HFFc6 (cell line): ENCODE measurements at places on chromosomes 7 and 10. TPM values are rescaled to one million over a fixed set of nuclear protein-coding genes. Genes with fewer than 3 reads are reported as not detected.

The TDRD1 gene
- total RNA-seq: not detected in 3 replicates

The GIMAP2 gene
- not detected in 3 replicates for total RNA-seq

The HOXA7 gene
- total RNA-seq: 6.6 to 8.6 TPM (median 7.2 TPM) in 3 replicates

The DPCD gene
- total RNA-seq: 30.6 to 44.0 TPM (median 38.8 TPM) in 3 replicates

The PAOX gene
- total RNA-seq: 3.7 to 4.2 TPM (median 4.1 TPM) in 3 replicates

The GPNMB gene
- 19.1 to 46.5 TPM (median 23.7 TPM) in 3 replicates for total RNA-seq

The KCNIP2 gene
- total RNA-seq: 0.28 to 1.6 TPM (median 0.46 TPM) in 3 replicates

The PITX3 gene
- total RNA-seq: 0.14 TPM in 1 of 3 replicates, not detected in the others

The NPC1L1 gene
- total RNA-seq: not detected in 3 replicates

The KIAA1217 gene
- 1.8 and 2.1 TPM in 2 replicates for total RNA-seq

DNA sequence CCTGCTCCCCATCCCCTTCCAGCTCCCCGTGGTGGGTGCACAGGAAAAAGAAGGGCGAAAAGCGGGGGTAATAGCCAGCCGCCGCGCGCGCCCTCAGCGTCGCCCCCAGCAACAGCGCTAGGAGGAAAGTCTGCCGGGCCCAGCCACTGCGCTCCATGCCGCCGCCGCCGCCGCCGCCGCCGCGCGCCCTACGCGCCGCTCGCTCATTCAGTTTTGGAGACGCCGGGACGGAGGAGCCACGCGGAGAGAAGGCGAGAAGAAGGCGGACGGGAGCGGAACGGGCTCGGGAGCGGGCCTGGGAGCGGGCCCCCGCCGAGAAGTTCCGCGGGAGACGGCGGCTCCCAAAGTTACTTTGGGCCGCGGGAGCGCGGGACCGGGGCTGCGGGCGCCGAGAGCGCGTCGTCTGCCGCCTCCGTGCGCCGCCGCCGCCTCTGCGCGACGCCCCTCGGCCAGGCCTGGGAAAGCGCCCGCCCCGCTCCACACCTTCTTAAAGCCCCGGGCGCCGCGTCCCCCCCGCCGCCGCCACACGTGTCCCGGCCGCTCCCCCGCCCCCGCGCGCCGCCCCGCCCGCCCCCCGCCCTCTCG lies at the start of gene RELN:
RELN (minus strand) TSS at position 459 of the 585 bp plus-strand sequence; CDS start at position 157, 302 bp downstream.
- H3K36me3 ChIP-seq: no peaks in the 10 kb centered on the region
- DNase-seq: no peak
- peaks cover 6% of the 10 kb centered on the region for H3K4me1 ChIP-seq
- no peak within 1 kb of the TSS for H3K27ac ChIP-seq
- H3K4me3 ChIP-seq: peak within 1 kb of the TSS; percentile 76

- DNase-seq: no peak
- no peak overlapping the region for H3K27ac ChIP-seq
- peaks cover 8% of the 10 kb centered on the region; the same call in 1 of the 2 replicates for H3K4me1 ChIP-seq
- no peak overlapping the region for H3K4me3 ChIP-seq
- H3K36me3 ChIP-seq: no peaks in the 10 kb centered on the region
- peaks cover 22% of the 10 kb centered on the region for H3K27me3 ChIP-seq
These were observed 559.0 kb upstream of the NRP1 start for GRCh38 chr10:33893506-33893905.

DNA sequence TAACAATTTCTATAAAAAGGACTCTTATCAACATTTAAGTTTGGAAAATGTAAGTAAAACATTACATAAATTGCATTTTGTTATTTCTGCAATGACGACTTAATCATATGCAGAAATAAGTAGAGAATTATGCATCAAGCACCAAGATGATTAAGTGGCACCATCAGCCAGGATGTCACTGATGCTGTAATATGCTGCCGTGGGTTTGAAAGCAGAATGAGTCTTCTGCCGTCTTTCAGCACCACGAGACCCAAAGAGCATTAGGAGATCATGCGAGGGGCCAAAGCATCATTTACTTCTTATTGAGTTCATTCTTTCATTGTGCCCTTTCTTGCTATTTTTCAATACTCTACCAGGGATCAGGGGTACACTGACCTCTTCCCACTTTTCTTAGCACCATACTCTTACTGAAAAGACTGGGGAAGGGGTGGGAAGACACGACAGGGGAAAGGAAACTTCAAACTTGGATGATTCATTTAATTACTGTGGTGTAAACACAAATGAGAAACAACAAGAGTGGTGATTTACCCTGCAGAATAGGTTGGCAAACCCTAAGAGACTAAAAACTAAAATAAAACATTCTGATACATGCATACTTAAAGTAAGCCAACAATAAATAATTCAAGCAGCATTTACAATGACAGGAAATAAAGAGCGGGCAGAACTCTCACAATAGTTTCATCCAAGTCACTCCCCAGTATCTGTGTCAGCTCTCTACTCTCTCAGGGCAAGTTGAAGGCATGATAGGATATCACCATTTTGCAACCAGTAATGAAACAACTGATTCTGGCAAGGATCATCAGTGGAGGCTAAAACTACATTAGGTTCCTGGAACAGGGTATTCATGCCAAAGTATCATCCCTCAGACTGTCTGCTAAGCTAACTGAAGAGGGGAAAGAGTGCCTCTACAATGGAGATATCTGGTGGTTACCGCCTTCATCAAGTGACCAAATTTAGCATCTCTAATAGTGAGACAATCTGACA lies 70.8 kb downstream of the CUL2 start:
- H3K36me3 ChIP-seq: 0 out of 2 replicates have a peak, but pooled peaks cover 6% of the 10 kb centered on the region
- no peak overlapping the region for H3K27ac ChIP-seq
- no peak for DNase-seq
- H3K27me3 ChIP-seq: no peaks in the 10 kb centered on the region
- H3K4me1 ChIP-seq: peaks cover 12% of the 10 kb centered on the region; the same call in 1 of the 2 replicates

DNA sequence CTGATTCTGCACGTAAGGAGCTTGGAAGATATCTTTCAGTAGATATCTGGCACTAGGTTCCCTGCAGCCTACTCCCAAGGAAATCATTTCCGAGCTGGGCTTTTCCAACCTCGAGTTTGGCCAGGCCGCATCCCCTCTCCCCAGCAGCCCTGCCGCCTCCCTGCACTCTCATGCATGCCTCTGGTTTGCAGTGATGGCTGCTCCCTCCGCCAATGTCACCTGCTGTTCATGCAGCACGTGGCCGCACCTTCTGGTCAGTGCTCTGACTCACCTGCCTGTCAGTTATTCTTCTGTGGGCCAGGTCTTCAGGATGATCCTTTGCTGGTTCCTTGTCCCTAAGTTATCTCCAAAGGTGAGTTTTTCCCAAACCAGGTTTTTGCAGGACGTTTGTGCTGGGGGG lies 50.6 kb upstream of the RASGEF1A start:
- no peak overlapping the region for H3K27ac ChIP-seq
- H3K4me3 ChIP-seq: no peak overlapping the region

GRCh38 chr7:87506246-87507180 lies 31.0 kb upstream of the ABCB4 start:
- H3K27ac ChIP-seq: no peak overlapping the region
- no peaks in the 10 kb centered on the region; the same call in 1 of the 2 replicates for H3K27me3 ChIP-seq
- no peaks in the 10 kb centered on the region for H3K36me3 ChIP-seq

DNA sequence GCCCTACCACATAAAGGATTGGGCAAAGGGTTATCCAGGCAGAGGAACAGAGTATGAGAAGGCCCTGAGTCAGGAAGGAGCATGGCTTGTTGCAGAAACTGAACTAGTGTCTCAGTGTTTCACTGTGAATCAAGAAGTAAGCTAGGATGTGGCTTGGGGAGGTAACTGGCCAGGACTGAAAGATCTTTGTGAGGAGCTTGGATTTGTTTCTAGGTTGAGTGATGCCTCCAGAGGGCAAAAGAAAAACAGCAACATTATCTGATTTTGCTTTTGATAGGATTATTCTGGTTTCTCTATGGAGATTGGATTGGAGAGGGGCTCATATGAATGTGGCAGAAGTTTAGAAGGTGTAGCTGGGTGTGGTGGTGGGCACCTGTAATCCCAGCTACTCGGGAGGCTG lies 137.9 kb upstream of the HDAC9 start:
- peaks cover 48% of the 10 kb centered on the region for H3K4me1 ChIP-seq
- H3K27ac ChIP-seq: no peak overlapping the region; the same call in 1 of the 2 replicates
- peak; percentile 15 for DNase-seq
- H3K36me3 ChIP-seq: no peaks in the 10 kb centered on the region
- no peak overlapping the region for H3K4me3 ChIP-seq

DNA sequence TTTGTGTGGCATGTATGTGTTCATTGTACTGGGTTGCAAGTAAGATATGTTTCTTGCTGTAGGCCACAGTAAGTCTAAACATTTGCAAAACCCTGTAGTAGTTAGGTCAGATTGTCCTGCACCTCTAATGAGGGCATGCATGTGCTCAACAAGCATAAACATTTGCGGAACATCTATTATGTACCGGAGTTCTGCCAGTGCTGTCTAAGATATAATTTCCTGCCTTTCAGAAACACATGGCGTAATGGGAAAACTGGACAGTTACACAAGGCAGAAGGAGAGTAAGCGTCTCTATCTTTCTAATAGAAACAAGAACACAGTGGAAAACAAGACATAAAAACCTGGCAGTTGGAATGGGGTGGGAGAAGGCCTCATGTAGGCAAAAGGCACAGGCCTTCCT lies 2.8 kb downstream of the ABCB8 start:
- no peaks in the 10 kb centered on the region for H3K27me3 ChIP-seq
- no peak overlapping the region for H3K27ac ChIP-seq
- DNase-seq: no peak
- H3K4me3 ChIP-seq: no peak overlapping the region
- peaks cover 7% of the 10 kb centered on the region for H3K36me3 ChIP-seq

- no peak overlapping the region for H3K27ac ChIP-seq
- DNase-seq: peak; percentile 27
- peaks cover 16% of the 10 kb centered on the region for H3K27me3 ChIP-seq
- H3K4me3 ChIP-seq: peak overlapping the region; percentile 9; the same call in 1 of the 2 replicates
These were observed 19.3 kb downstream of the MYO1G start for GRCh38 chr7:44959433-44959951.

GRCh38 chr7:836429-836828 lies 4.2 kb downstream of the SUN1 start:
- peaks cover 2% of the 10 kb centered on the region for H3K27me3 ChIP-seq
- peaks cover 19% of the 10 kb centered on the region for H3K36me3 ChIP-seq
- H3K27ac ChIP-seq: peak overlapping the region; percentile 55
- DNase-seq: peak; percentile 45
- H3K4me3 ChIP-seq: no peak overlapping the region

GRCh38 chr10:83533290-83533689 lies 606.0 kb upstream of the GHITM start:
- H3K4me3 ChIP-seq: no peak overlapping the region
- H3K27me3 ChIP-seq: no peaks in the 10 kb centered on the region
- no peak overlapping the region for H3K27ac ChIP-seq
- H3K4me1 ChIP-seq: no peaks in the 10 kb centered on the region

GRCh38 chr10:58943256-58943890 lies 233.1 kb upstream of the PHYHIPL start:
- H3K36me3 ChIP-seq: no peaks in the 10 kb centered on the region
- H3K4me1 ChIP-seq: peaks cover 28% of the 10 kb centered on the region
- H3K27ac ChIP-seq: no peak overlapping the region

GRCh38 chr7:157964521-157964920 lies 623.1 kb downstream of the PTPRN2 start:
- peaks cover 1% of the 10 kb centered on the region; the same call in 1 of the 2 replicates for H3K27me3 ChIP-seq
- H3K4me1 ChIP-seq: no peaks in the 10 kb centered on the region
- no peak overlapping the region for H3K4me3 ChIP-seq
- no peak for DNase-seq
- H3K36me3 ChIP-seq: peaks cover 4% of the 10 kb centered on the region

DNA sequence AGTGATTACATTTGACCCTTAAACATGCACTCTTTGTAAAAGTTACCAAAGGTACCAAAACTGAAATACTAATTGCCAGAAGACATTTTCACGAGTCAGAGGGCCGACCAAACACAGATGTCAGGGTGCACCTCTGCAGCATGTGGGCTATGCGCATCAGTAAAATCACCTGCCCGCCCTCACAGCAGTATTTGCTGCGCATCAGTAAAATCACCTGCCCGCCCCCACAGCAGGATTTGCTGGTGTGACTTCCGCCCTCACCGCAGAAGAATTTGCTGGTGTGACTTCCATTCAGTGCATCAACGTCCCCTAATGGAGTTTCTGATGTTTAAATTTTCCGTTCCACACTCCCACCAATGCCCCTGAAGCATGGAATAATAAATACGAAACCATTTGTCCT lies 202.9 kb downstream of the PTPRN2 start:
- H3K4me1 ChIP-seq: no peaks in the 10 kb centered on the region
- no peak for DNase-seq
- H3K27ac ChIP-seq: no peak overlapping the region
- no peaks in the 10 kb centered on the region for H3K36me3 ChIP-seq
- H3K4me3 ChIP-seq: no peak overlapping the region

DNA sequence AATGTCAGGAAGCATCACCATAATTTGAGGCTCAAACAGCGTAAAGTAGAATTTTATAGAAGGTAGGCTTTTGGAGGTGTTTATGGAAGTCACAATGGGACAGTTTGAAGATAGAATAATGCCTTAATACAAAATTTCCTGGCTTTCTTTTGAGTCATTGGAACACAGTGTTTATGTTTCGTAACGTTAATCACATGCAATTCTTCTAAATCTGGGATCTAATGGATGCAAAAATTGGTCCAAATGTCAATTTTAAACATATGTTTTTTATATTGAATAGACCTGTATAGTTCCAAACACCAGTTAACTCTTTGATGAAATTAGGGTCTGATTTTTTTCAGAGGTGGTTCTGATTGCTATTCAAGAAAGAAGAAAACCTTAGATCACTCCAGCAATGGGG lies 86.5 kb upstream of the HPS1 start:
- H3K27ac ChIP-seq: no peak overlapping the region; the same call in 1 of the 2 replicates
- no peaks in the 10 kb centered on the region for H3K36me3 ChIP-seq
- no peak for DNase-seq
- H3K4me3 ChIP-seq: no peak overlapping the region
- H3K4me1 ChIP-seq: peaks cover 33% of the 10 kb centered on the region

DNA sequence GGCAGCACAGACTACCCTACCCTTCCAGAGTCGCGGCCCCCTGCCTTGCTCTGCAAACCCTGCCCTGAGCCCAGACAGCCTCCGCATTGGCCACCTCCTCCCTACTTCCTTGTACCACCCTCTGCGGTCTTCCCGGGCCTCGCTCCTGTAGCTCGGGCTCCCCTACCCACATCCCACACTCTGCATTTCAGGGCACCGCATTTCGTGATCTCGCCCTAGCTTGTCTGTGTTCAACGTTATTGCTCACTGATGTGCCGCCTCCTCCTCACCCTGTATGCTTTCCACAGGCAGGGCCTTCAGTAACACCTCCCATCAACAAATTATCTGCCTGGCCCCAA lies 6.6 kb downstream of the PDIA4 start:
- H3K4me1 ChIP-seq: peaks cover 19% of the 10 kb centered on the region
- H3K36me3 ChIP-seq: peaks cover 20% of the 10 kb centered on the region
- no peak overlapping the region for H3K4me3 ChIP-seq
- no peak for DNase-seq
- no peaks in the 10 kb centered on the region; the same call in 1 of the 2 replicates for H3K27me3 ChIP-seq
- H3K27ac ChIP-seq: no peak overlapping the region
